ENCODE measurements at places on chromosomes 16 and 17.

DNA sequence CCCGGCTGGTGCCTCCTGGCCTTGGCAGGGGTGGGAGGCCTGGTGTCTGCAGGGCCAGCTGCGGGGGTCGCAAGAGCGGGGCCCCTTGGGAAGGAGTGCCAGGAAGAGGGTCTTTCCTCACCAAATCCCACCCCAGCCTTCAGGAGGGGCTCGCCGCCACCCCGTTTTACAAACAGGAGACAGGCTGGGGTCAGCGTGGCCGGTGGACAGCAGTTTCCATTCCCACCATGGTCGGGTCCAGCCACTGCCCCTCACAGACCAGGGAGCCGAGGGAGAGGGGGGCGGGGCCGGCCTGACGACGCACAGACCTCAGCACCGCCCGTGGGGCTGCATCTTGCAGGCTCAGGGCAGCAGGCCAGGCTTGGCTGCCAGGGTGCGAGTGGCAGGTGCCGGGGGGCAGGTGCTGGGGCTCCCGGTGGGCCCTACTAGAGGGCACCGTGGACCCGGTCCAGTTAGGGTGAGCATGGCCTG, 7.6 kb downstream of the CBFA2T3 start:
- DNase-seq: no peak

GRCh38 chr17:59405944-59406705, 74.7 kb downstream of the YPEL2 start:
- DNase-seq: no peak

DNA sequence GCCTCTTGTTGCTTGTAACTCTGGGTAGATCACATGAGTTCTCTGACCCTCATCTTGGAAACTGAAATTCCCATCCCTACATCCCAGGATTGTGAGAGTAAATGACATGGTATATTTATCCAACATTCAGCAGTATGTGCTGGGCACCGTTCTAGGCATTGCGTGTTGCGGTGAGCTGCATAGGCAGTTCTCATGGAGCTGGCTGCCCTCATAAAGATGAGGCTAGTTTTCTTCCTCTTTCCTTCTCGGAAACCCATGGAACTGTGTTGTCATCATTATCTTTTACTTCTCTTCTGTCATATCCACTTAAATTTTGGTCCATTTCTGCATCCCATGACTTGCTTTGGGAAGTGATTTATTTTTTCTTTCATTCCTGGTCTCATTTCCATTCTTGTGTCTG, 17.2 kb downstream of the CMIP start:
- no peak for DNase-seq

DNA sequence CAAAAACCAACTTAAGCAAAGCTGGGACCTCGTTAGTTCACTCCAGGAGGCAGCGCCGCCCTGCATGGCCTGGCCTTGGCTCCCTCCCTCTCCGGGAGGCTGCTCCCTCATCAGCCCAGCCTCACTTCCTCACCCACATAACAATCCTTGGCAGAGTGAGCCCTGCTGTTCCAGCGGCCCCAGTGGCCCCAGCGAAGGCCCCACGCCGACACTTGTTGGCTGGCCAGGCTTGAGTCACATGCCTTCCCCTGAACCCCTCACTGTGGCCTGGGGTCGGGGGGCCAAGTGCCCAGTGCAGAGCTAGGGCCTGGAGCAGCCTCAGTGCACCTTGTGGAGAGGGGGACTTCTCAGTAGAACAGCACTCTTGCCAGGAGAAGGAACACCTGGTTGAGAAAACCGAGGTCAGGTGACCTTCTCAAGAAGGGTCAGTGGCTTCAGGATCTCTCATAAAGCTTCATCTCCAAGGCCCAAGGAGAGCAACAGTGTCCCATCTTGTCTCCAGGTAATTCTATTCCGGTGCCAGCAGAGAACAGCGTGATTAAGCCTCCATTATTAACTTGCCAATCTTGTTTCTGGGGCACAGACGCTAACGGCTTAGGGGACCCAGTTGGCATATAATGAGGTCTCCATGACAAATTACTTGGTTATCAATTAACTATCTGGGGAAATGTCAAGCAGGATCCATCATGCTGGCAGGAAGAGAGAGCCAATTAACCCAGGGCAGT, 26.8 kb downstream of the ENDOV start:
- no peak for DNase-seq

GRCh38 chr16:88785106-88785924, at the start of gene PIEZO1:
Gene PIEZO1 (minus strand): TSS chr16:88785220. CDS start chr16:88784964, 256 bp downstream.
- DNase-seq: peak; percentile 73

GRCh38 chr17:9829343-9829742, 3.6 kb downstream of the GLP2R start:
- no peak for DNase-seq

GRCh38 chr17:19262650-19263631, 25.8 kb downstream of the EPN2 start:
- no peak for DNase-seq

GRCh38 chr16:75653922-75654321, 6.3 kb downstream of the TERF2IP start:
- DNase-seq: no peak

- no peak for DNase-seq
Observed at GRCh38 chr16:84595052-84595481, 22.8 kb downstream of the COTL1 start.

GRCh38 chr17:75845058-75845711, 981 bp upstream of the UNC13D start:
- no peak for DNase-seq

- DNase-seq: no peak
Observed at GRCh38 chr16:24906199-24906808, 60.5 kb downstream of the SLC5A11 start.

DNA sequence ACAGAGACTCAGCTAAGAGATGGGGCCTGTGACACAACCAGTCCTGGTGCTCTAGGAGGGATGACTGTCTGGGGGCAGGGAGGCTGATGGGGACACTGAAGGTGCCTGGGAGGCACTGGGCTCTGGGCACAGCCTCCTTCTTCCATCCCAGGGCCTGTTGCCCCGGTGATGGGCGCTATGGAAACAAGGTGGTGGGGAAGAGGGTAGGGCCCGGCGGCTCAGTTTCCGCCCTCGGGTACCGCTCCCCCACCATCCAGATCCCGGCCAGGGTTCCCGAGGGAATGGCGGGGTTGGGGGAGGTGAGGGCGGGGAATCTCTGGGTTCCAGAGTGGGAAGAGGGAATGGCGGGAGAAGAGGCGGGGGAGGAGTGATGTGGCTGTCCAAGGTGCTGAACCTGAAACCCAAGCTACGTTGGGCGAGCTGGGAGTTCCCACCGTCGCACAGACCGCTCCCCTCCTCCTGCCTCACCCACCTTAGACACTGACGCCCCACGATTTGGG, 981 bp downstream of the KCNH4 start:
- peak; percentile 69 for DNase-seq

DNA sequence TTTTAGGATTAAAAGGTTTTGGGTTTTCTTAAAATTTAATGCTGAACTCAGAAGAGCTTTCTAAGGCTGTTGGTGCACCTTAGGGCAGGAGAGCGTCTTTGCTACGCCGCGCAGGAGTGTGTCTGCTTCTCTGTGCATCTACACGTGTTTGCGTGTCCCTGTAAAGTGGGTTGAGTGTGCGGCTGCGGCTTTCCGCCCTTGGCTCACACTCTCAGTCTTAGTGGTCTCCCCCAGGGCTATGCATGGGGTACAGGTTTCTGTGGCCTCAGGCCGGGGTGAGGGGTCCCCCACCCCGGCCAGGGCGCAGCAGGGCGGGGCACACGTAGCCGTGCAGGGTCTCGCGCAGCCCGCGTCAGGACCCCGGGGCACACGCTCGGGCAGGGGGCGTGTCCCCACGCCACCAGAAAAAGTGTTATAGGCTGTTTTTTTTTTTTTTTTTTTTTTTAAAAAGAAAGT, 727 bp upstream of the TENT4B start:
- peak; percentile 48 for DNase-seq

DNA sequence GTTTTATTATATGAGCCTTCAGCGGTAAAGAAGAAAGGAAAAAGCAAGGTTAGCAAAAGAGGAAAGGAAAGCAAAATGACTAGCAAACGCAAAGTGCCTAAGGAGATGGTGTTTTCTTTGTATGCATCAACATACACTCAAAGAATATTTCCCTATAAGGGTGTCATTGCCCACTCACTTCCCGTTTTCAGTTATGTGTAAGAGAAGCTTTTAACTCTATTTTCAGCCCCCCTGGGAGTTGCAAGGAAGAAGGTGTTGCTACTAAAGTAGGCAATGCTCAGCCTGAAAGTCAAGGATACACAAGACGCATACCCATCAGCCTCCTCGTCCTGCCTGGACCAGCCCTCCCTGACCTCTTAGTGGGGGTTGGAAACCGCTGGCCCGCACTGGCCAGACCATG, 267.7 kb upstream of the ZFHX3 start:
- no peak for DNase-seq

GRCh38 chr17:4204710-4205173, 59.0 kb downstream of the ANKFY1 start:
- peak; percentile 20 for DNase-seq

DNA sequence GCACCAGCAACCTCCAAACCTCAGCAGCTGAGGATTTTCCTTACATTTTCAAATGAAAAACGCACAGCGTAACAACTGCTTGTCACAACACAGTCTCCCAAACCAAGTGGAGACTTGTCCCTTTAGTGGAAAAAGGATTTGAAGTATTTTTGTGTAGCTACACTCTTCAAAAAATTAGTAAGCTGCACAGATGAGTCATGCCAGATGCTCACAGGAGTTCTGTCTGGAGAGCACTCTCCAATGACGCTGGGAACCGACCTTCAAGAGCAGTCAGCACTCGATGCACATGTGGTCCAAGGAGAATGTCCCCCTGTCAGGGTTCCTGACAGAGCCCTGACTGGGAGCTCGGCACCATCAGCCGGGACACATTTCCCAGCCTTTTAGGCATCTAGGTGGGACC, 39.8 kb downstream of the MAP1LC3B start:
- no peak for DNase-seq

GRCh38 chr16:22328081-22328725, 31.0 kb downstream of the POLR3E start:
- no peak for DNase-seq

DNA sequence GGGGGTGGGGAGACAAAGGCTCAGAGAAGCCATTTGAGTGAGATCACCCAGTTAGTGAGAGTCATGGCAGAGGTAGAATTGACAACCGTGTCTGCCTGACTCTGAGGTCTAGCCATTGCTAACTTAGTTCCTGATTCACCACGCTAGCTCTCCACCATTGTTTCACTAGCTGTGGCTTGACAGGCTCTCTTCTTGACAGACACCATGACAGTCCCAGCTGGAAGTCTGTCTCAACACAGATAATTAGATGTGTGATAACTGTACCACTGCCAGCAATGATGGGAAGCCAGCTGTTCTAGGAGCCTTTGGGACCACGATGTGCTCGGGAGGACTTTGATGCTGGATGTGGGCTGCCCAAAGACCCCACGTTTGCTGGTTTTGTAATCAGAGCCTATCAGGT, 170.5 kb upstream of the CACNG3 start:
- no peak for DNase-seq

- no peak for DNase-seq
Observed at GRCh38 chr17:45262516-45263476, 902 bp upstream of the SPATA32 start.

GRCh38 chr16:69396187-69397061, 10.6 kb upstream of the TERF2 start:
- DNase-seq: peak; percentile 88

DNA sequence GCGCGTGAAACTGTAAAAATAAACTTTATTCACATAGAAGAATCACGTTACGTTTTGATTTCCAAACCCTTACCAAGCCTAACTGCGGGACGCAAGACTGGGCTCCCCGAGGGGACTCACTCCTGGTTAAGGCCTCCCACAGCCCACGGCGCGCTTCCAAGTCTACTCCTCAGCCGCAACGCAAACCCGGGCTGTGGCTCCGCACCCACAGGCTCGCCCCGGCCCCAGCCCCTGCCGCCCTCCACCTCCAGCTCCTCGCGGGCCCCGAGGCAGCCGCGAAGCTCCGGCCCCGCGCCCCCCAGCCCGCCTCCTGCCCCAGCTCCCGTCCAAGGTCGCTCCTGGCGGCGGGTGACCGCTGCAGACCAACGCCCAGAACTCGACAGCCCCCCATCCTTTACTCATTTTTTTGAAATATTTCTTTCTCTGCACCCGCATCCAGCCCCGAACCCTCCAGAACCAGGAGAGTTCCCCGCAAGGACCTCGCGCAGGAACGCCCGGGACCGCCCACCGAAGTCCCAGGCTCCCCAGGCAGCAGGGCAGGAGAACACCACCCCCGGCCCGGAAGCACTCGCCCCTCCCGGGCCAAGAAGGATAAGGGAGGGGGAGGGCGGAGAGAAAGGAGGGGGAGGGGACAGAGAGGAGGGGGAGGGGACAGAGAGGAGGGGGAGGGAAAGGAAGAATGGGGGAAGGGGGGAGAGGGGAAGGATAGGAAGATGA, 912 bp downstream of the USP22 start:
- peak; percentile 87 for DNase-seq

DNA sequence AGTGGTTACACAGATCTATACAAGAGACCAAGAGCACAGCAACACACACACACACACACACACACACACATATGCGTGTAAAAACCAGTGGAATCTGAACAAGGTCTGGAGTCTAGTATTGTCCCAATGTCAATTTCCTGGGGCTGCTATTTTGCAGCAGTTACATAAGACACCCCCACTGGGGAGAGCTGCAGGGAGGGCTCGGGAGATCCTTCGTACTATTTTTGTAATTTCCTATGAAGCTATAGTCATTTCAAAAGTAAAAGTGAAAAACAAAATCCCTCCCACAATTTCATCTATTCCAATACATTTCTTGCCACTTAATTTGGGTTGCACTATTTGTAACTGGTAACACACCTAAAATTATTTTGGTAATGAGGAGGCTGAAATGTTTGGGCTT, 68.5 kb downstream of the C16orf95 start:
- DNase-seq: no peak

DNA sequence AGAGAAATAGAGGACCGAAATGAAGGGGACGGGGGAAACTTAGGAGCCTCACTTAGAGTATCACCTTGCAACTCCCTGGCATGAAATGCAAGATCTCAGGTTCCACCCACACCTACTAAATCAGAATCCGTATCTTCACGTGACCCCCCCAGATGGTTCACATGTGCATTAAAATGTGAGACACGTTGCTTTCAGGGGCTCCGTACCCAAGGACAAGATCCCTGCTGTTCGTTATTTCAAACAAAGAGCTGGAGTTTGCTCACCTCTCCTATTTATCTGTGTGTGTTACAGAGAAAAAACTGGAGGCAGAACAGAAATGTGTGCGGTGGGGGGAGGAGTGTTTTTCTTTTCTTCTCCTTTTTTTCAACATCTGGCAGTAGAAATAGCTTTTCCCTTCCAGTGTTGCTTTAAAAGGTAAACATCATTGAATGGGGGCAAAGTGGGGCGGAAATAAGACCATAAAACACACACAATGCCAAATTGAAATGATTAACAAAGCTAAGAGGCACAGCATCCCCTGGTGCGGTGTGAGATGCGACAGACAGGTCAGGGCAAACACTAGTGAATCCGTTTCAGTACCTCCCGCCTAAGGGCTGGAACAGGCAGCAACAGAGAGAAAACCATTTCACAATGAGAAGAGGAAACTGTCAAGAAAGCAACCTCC, 145.4 kb downstream of the SOX9 start:
- no peak for DNase-seq

- DNase-seq: no peak
Observed at GRCh38 chr17:50188531-50188920, 12.9 kb downstream of the COL1A1 start.

Measured in ovary (tissue), 10 donors.